Right ventricle myocardium inferior (tissue), 1 donor: ENCODE measurements at places on chromosomes 5 and 9.
A peak's percentile ranks its signal among the peaks of the same experiment; 100 is the strongest.

- no peak for DNase-seq
Measured at GRCh38 chr5:129392681-129393080, 67.4 kb upstream of the ADAMTS19 start.

DNA sequence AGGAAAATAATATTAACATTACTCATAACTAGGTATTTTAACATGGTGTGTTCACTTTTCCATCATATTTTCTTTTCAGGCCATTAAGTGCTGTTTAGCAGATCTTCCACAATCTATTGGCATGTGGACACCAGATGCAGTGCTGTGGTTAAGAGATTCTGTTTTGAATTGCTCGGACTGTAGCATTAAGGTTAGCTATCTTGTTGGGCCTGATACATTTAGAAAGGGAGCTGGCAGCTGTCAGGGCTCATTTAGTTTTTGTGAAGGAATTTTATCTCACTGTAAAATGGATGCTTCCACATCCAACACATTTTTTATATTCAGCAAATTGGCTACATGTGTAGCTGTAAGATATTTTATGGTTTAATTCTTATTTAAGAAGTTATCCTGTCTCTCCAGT is 20.7 kb upstream of the TMOD1 start:
- DNase-seq: no peak

GRCh38 chr9:128552153-128552743 is at the start of gene SPTAN1:
Gene SPTAN1 (plus strand): TSS chr9:128552587. CDS start chr9:128566741, 14,154 bp downstream.
- DNase-seq: peak; percentile 95

DNA sequence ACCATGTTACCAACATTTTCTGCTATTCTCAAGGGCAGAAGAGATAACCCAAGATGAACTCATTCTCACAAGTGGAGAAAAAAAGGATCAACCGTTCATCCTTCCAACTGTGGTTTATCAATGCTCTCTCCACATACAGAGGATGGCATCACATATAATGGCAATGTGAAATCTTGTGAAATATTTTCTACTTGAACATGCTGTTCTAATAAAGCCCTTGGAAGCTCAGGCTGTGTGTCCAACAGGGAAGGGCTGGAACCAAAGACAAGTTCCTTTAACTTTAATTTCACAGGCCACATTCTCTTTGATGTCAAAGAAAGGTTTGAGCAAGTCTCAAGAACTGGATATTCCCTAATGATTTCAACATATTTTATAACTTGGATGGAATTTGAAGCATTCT is 230.5 kb downstream of the SPOCK1 start:
- DNase-seq: no peak

DNA sequence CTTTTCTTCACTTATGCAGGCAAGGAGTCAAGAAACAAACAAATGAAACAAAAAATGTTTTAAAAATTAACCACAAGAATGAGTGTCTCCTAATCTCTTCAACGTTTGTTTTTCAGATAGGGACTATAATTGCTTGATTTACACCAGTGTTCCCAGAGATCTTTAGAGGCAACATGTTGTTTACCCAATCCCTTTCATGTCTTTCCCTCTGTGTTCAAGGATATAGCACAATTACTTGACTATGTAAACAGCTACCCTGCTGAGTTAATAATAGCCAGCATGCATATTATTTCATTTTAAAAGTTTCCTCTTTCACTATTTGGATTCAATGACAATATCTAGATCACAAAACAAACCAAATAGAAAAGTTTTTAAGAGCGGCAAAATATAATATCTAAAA is 25.1 kb upstream of the SHISAL2B start:
- DNase-seq: no peak

GRCh38 chr5:6492934-6493333 is 44.3 kb downstream of the UBE2QL1 start:
- DNase-seq: no peak

GRCh38 chr9:128117613-128118471 is 9.7 kb downstream of the PTGES2 start:
- DNase-seq: peak; percentile 97

DNA sequence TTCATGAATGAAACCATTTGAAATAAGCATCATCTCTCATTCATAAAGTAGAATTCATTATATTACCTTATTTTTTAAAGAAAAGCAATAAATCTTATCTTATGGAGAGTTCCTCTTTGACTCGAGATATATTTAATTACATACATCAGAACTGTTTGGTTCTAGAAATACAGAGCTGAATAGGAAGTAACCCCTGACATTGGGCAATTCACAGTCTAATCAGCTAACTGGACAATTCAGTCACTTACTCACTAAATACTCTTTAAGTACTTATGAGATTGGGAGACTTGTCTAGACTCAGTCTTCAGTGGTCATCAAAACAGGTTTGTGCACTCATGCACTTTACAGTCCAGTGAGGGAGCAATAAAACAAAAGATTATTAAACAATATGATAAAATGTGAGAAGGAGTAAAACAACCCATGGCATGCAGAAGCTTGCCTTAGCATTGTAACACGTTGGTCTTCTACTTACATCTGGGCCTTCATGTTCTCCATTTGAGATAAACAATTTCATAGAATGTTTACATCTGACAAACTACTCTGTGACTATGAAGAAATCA is 11.5 kb upstream of the FBXO38 start:
- DNase-seq: no peak

DNA sequence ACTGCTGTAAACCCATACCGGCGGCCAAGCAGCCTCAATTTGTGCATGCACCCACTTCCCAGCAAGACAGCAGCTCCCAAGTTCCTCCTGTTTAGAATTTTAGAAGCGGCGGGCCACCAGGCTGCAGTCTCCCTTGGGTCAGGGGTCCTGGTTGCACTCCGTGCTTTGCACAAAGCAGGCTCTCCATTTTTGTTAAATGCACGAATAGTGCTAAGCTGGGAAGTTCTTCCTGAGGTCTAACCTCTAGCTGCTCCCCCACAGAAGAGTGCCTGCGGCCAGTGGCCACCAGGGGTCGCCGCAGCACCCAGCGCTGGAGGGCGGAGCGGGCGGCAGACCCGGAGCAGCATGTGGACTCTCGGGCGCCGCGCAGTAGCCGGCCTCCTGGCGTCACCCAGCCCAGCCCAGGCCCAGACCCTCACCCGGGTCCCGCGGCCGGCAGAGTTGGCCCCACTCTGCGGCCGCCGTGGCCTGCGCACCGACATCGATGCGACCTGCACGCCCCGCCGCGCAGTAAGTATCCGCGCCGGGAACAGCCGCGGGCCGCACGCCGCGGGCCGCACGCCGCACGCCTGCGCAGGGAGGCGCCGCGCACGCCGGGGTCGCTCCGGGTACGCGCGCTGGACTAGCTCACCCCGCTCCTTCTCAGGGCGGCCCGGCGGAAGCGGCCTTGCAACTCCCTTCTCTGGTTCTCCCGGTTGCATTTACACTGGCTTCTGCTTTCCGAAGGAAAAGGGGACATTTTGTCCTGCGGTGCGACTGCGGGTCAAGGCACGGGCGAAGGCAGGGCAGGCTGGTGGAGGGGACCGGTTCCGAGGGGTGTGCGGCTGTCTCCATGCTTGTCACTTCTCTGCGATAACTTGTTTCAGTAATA is at the start of gene FXN:
Gene FXN (plus strand): TSS at position 315 of the 871 bp plus-strand sequence. CDS start 31 bp downstream, at position 346.
- DNase-seq: peak; percentile 94

- no peak for DNase-seq
Measured at GRCh38 chr9:85224729-85225128, 517.0 kb downstream of the AGTPBP1 start.

DNA sequence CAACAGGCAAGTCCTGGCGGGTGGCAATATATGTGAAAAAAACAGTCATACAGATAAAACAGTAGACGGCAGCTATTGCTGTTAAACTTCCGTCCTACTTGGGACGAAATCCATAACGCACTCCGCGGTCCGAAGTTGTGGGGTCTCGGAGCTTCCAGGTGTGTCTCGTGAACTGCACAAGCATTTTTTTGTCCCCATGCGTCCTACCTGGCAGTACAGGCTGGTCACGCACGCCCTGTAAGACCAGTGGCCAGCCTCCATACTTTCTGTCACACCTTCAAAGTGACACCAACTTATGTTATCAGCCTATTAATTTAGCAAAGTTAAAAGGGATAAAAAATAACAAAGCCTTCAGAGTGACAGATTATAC is 51.3 kb downstream of the TGFBI start:
- no peak for DNase-seq

DNA sequence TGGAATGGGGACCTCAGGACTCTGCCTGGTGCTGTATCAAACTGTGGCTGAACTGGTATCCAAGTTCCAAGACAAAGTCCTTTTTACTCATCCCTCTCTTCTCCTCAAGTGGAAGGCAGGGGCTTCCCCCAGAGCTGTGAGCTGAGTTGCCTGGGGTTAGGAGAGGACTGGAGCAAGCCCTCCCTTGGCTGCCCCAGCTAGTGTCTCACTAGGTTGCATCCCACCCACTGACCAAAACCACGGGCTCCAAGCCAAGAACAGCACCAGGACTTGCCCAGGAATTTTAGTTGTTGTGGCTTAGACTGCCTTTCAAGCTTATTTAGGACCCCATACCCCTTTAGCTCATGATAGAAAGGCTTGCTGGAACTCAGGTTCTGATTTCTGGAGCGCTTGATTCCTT is 158.7 kb upstream of the TNC start:
- DNase-seq: no peak

- DNase-seq: peak; percentile 81
Measured at GRCh38 chr9:136085815-136086212, 9.3 kb downstream of the NACC2 start.

DNA sequence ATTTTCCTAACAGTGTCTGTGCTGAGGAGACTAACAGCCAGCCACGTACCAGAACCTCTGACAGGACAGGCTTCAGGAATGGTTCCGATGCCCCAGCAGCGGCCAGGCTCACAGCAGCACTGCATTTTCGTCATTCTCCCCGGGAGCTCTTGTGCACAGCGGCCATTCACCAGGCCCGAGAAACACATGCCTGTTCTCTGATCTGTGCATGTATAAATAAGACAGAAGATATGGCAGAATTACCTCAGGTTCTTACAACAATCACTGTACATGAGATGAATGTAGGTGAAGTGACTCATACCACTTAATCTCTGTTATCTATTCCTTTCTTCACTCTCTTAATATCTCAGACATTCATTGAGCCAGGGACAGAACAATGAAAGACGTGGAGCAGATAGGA is 143.0 kb downstream of the FBN2 start:
- no peak for DNase-seq

DNA sequence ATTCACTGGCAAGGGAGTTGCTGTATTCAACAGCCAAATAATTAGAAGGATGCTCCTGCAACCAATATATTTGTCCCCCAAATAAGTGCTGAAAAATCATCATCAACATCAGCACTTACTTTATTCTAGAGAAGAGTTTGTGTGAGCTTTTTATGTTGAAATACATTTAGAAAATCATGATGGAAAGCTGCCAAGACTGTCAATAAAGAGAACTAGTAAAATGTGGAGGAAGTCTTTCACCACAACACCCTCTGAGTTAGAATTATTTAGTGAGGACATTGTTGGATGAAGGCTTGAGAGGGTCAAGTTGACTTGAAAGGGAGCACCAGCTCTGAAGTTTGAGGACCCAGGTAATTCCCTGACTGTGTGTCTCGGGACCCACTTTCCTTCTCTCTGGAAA is 100.2 kb upstream of the TBCA start:
- no peak for DNase-seq

DNA sequence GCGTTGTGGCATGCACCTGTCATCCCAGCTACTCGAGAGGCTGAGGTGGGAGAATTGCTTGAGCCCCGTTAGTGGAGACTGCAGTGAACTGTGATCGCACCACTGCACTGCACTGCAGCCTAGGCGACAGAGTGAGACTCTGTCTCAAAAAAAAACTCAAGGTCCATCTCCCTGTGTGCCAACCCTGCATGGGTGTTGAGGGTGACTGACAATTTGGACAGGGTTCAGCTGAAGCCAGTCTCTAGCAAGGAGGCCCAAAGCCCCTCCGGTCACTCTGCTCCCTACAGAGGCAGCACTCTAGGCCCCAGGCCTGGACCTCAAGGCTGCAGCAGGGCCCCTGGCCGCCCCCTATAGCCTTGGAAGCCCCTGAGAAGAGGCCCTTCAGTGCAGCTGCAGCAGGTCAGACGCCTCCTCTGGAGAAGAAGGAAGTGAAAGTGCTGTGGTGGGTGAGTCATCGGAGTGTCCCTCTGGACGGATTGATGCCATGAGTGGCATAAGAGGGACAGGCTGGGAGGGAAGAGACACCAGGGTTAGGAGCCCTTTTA is 39.2 kb upstream of the NEK6 start:
- no peak for DNase-seq

GRCh38 chr5:179918742-179919486 is 11.2 kb upstream of the TBC1D9B start:
- no peak for DNase-seq

GRCh38 chr5:155508673-155509072 is 495.1 kb downstream of the KIF4B start:
- no peak for DNase-seq

DNA sequence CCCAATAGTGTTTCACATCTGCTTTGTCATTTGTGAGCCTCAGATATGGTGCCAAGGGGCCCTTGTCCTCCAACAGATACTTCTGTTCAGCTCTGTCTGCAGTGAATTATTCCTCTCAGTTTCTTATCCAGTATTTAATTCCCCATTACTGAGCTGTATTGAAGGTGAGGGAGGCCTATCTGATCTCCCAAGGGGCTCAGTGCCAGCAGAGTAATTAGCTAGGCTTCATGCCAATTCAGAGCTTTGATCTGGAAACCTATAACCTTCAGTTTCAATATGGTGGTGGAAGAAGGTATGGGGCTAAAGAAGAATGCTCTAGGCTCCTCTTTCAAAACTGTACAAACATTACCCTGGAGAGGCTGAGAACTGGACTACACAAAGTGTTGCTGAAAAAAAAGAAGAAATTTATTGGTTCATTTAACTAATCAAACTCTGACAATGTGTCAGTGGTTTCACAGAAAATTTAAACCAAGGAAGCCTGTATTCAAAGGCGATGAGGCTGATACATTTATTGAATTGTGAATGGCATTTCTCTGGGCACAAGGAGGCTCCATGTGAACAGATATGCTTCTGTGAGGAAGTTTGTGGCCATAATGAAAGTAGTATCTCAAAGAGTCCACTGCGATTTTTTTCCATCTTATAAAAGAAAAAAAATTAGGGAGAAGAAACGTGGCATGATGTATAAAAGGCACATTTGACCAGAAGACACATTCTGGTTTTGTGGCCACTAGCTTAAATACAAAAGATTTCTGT is 397.8 kb downstream of the TLE4 start:
- no peak for DNase-seq

GRCh38 chr5:139266236-139266635 is 27.3 kb upstream of the MATR3 start:
- no peak for DNase-seq

DNA sequence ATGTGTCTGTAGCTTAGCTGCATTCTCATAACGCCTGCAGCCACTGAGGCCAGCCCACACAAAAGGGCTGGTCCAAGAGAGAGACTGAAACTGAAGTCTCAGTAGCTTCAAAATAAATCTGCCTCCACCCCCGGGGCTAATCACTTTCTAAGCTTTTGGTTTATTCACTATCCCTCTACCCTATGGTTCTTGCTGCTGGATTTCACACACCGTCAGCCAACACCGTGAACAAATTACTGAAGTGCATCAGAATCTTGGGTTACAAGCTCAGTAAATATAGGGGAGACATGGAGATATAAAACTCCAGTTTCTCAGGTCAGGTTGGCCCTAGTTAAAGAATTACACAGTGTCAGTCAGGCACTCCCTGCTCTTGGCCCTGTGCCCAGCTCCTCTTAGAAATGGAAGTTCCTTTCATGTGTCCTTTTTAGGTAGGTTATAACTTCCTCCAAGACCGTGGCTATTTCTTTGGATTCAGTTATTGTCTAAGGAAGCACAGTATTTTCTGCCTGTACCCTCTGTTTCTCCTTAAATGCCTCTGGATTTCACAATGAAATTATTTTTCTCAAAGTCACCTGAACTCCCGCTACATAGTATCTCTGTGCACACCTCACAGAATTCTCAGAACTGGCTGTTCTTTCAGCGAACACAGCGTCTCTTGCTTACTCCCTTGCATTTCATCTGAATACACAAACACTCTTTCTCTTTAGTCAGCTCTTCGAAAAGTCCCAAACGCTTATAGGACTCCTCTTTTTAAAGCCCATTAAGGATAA is 112.5 kb downstream of the FAM174A start:
- DNase-seq: peak; percentile 87
